ENCODE measurements at places on chromosomes 16 and 17.

GRCh38 chr17:48598736-48599135 is 5.2 kb upstream of the HOXB5 start:
- DNase-seq: no peak
- peaks cover 74% of the 10 kb centered on the region for H3K27me3 ChIP-seq
- H3K27ac ChIP-seq: no peak overlapping the region
- H3K36me3 ChIP-seq: no peaks in the 10 kb centered on the region
- H3K4me3 ChIP-seq: no peak overlapping the region
- peaks cover 27% of the 10 kb centered on the region for H3K4me1 ChIP-seq

DNA sequence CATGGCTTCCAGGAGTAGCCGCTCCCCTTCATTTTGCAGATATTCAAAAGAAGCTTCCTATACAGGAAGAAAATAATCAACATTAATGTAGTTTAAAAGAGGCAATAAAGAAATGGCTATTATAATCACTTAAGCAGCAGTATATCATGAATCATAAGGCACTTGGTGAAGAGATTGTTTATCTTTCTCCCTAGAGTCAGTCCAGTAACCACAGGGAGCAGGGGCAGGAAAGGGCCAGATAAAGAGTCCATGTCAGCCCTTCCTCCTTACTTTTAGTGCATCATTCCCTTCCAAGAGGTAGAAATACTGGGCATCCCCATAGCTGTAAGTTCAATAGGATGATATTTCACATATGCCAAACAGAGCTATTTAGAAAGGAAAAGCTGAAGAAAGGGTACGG is 184.6 kb upstream of the C17orf78 start:
- no peaks in the 10 kb centered on the region for H3K27me3 ChIP-seq
- no peak overlapping the region for H3K4me3 ChIP-seq
- no peaks in the 10 kb centered on the region for H3K36me3 ChIP-seq
- H3K27ac ChIP-seq: no peak overlapping the region

- no peaks in the 10 kb centered on the region for H3K27me3 ChIP-seq
- peak overlapping the region; percentile 90 for H3K4me3 ChIP-seq
- H3K36me3 ChIP-seq: peaks cover 10% of the 10 kb centered on the region
Measured at GRCh38 chr17:50866950-50867362, 802 bp upstream of the TOB1 start.

GRCh38 chr17:39092692-39093230 is 58.7 kb downstream of the PLXDC1 start:
- peak overlapping the region; percentile 20 for H3K4me3 ChIP-seq
- H3K27ac ChIP-seq: peak overlapping the region; percentile 43
- H3K4me1 ChIP-seq: peaks cover 66% of the 10 kb centered on the region
- DNase-seq: no peak
- H3K27me3 ChIP-seq: no peaks in the 10 kb centered on the region
- H3K36me3 ChIP-seq: no peaks in the 10 kb centered on the region

DNA sequence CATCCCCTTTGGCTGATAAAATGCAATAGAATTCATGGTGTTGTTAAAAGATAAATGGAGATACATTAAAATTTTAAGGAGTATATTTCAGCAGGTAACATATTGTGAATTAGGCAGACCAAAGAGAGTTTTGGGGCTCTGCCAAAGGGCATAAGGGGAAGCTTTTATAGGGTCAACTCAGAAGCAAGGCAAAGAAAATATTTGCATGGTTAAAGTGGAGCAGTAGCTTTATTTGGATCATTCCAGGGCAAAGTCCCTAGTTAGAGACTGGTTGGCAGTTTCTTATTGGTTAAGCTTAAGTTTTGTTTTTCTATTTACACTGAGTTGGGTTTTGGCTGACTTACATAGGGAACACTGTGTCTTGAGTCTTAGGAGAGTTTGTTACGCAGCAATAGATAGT is 75.1 kb upstream of the CA10 start:
- no peak for DNase-seq
- no peaks in the 10 kb centered on the region for H3K4me1 ChIP-seq
- no peaks in the 10 kb centered on the region for H3K27me3 ChIP-seq
- no peak overlapping the region for H3K4me3 ChIP-seq
- no peaks in the 10 kb centered on the region for H3K36me3 ChIP-seq

DNA sequence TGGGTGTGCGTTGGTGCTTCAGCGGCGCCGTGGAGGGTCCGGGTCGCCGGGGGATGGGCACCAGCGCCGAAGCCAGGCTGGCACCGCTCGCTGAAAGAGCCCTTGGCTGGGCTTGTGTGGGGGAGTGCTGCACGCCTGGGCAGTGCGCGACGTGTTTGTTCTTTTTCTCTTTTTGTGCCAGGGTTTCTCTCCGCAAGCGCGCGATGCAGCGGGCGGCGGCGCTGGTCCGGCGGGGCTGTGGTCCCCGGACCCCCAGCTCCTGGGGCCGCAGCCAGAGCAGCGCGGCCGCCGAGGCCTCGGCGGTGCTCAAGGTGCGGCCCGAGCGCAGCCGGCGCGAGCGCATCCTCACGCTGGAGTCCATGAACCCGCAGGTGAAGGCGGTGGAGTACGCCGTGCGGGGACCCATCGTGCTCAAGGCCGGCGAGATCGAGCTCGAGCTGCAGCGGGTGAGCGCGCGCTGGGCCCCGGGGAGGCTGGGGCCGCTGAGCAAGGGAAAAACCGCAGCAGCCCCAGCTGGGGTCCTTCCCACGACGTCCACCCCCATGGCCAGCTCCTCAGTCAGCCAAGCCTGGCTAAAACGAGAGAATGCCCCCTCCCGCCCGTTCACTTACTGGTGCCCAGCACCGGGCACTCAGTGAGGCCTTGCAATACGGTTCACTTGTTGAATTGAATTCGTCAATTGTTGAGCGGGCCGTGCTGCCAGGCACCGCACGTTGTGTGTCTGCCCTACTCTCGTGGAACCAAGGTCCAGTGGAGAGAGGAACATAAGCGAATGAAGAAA is 541 bp downstream of the GPT2 start:
- H3K4me1 ChIP-seq: peaks cover 7% of the 10 kb centered on the region
- H3K27me3 ChIP-seq: no peaks in the 10 kb centered on the region
- no peaks in the 10 kb centered on the region for H3K36me3 ChIP-seq
- no peak for DNase-seq

- no peaks in the 10 kb centered on the region for H3K27me3 ChIP-seq
- no peak overlapping the region for H3K4me3 ChIP-seq
- no peaks in the 10 kb centered on the region for H3K4me1 ChIP-seq
- no peaks in the 10 kb centered on the region for H3K36me3 ChIP-seq
- no peak overlapping the region for H3K27ac ChIP-seq
- DNase-seq: no peak
Measured at GRCh38 chr16:47983999-47984580, 171.7 kb downstream of the ABCC12 start.

DNA sequence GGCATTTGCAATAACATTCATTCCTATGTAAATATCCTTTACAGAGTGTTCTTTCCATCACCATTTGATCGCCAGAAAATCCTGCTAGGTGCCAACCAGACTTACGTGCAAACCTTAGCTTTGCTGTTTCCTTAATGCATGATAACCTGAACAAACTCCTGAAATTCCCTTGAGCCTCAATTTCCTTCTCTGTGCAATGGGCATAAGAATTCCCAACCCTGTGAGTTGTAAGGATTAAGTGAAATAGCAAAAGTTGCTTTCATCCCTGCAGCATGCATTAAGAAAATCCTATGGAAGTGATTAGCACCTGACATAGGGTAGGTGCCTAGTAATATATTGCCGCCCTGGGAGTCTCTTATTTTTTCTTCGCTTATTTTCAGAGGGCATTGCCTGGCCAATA is 272.7 kb downstream of the MAF start:
- H3K4me1 ChIP-seq: no peaks in the 10 kb centered on the region
- H3K27me3 ChIP-seq: no peaks in the 10 kb centered on the region
- no peak overlapping the region for H3K27ac ChIP-seq

- DNase-seq: no peak
- no peak overlapping the region for H3K4me3 ChIP-seq
- H3K4me1 ChIP-seq: peaks cover 14% of the 10 kb centered on the region
- H3K27me3 ChIP-seq: no peaks in the 10 kb centered on the region
- peaks cover 4% of the 10 kb centered on the region for H3K36me3 ChIP-seq
Measured at GRCh38 chr16:69463876-69464275, 39.5 kb downstream of the CYB5B start.

DNA sequence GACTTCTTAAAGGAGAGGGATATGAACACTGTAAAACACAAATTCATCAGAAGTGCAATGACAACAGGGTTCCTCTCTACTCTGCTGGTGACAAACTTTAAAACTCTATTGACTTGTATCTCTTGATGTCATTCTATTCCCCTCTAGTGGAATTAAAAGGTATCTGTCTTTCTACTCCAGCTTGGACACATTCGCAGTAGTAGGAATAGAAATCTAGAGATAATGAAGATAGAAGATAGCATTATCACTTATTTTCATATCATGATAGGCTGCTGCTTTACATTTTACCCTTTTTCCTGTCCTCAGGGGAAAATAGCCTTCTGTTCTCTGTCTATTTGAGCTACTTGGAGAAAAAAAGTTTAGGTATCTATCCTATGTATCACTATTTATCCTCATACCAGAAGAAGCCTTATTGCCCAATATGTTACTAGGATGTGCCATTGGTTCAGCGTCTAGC is 209.6 kb upstream of the CACNG5 start:
- no peak overlapping the region for H3K27ac ChIP-seq
- H3K36me3 ChIP-seq: no peaks in the 10 kb centered on the region
- DNase-seq: no peak
- no peaks in the 10 kb centered on the region for H3K4me1 ChIP-seq
- no peak overlapping the region for H3K4me3 ChIP-seq
- no peaks in the 10 kb centered on the region for H3K27me3 ChIP-seq

GRCh38 chr16:3264137-3265036 is 8.0 kb upstream of the MEFV start:
- no peaks in the 10 kb centered on the region for H3K27me3 ChIP-seq
- peak; percentile 88 for DNase-seq
- peaks cover 13% of the 10 kb centered on the region for H3K4me1 ChIP-seq

DNA sequence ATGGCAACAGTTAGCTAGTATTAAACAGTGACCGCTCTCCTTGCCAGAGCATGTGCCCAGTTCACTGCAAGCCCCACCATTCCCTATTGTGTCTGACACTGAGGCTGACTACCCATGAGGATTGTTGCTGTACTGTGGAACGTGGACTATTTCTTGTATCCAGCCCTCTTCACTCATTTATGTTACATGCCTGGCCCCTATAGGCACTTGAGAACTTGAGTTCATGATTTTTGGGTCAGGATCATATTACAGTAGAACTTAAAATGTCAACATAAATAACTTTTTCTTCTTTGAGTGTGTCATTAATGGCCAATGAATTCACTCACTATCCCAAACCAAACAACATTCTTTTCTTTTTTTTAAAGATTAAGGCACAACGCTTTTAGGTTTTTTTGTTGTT is 55.7 kb downstream of the LYRM1 start:
- H3K36me3 ChIP-seq: no peaks in the 10 kb centered on the region
- no peak overlapping the region for H3K4me3 ChIP-seq
- H3K4me1 ChIP-seq: no peaks in the 10 kb centered on the region
- no peak for DNase-seq
- no peaks in the 10 kb centered on the region for H3K27me3 ChIP-seq

- H3K36me3 ChIP-seq: no peaks in the 10 kb centered on the region
- H3K27ac ChIP-seq: no peak overlapping the region
- DNase-seq: no peak
- H3K27me3 ChIP-seq: no peaks in the 10 kb centered on the region
- H3K4me1 ChIP-seq: peaks cover 2% of the 10 kb centered on the region
Measured at GRCh38 chr17:64326030-64326419, 63.0 kb upstream of the TEX2 start.

DNA sequence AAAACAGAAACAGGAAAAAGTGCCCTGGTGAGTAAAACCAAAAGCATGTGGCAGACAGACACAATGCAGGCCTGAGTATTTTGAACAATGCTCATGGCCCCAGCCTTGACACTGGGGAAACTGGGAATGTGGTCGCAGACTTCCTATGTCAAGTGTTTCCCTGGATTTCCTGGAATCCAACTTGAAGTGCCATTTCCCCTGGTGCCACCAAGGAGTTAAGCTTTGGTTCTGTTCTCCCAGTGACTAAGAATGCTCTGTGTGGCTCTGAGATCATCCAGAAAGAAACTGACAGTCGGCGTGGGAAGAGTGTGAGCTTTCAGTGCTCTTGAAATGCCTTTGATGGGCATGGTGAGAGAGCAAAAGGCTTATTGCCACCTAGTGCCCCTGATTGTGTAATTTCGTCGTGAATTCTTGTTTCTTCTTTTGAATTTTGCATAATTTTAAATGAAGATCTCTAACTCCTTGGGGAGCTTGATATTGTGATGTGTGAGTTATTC is 96.0 kb downstream of the YPEL2 start:
- DNase-seq: no peak
- no peak overlapping the region for H3K27ac ChIP-seq
- H3K4me1 ChIP-seq: no peaks in the 10 kb centered on the region
- H3K27me3 ChIP-seq: no peaks in the 10 kb centered on the region

DNA sequence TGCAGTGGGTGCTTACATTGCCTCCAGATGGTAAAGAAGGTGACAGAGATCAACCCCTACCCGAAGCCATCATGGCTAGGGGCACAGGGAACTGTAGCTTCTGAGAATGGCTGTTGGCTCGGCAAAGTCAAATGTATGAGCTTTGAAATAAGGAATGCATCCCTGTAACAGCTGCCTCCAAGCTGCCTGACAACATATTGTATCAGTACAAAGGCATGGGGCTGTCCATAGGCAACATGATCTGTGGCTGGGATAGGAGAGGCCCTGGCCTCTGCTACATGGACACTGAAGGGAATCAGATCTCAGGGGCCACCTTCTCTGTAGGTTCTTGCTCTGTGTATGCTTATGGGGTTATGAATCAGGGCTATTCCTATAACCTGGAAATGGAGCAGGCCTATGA is 119.2 kb upstream of the NETO2 start:
- no peak overlapping the region for H3K4me3 ChIP-seq
- no peak for DNase-seq
- no peaks in the 10 kb centered on the region for H3K4me1 ChIP-seq
- H3K27ac ChIP-seq: no peak overlapping the region
- H3K27me3 ChIP-seq: no peaks in the 10 kb centered on the region
- H3K36me3 ChIP-seq: peaks cover 11% of the 10 kb centered on the region

GRCh38 chr17:77316191-77316641 is 175.4 kb downstream of the SEC14L1 start:
- H3K36me3 ChIP-seq: no peaks in the 10 kb centered on the region
- H3K27me3 ChIP-seq: no peaks in the 10 kb centered on the region
- no peak overlapping the region for H3K27ac ChIP-seq
- peaks cover 15% of the 10 kb centered on the region for H3K4me1 ChIP-seq
- H3K4me3 ChIP-seq: no peak overlapping the region

- no peak for DNase-seq
- no peaks in the 10 kb centered on the region for H3K27me3 ChIP-seq
- peaks cover 3% of the 10 kb centered on the region for H3K4me1 ChIP-seq
- H3K36me3 ChIP-seq: peaks cover 22% of the 10 kb centered on the region
Measured at GRCh38 chr16:57256601-57257395, 11.7 kb downstream of the ARL2BP start.

DNA sequence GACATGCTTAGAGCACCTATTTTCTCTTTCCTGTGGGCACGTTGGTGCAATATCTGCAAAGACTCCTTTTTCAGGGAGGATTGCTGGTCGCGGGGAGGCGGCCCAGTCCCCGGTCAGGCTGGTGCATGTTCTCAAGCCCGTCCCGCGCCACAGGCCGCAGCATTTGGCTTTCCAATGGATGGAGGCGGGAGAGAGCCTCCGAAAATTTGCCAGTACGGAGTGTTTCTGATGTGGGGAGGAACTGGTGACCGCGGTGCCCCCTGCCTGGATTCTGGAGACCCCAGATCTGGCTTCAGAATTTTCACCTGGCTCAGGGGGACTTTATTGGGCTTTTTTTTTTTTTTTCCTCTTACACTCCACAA is 2.3 kb downstream of the CMIP start:
- peaks cover 29% of the 10 kb centered on the region for H3K4me1 ChIP-seq
- H3K4me3 ChIP-seq: peak overlapping the region; percentile 81
- H3K36me3 ChIP-seq: no peaks in the 10 kb centered on the region
- H3K27ac ChIP-seq: peak overlapping the region; percentile 66
- DNase-seq: no peak

All from effector memory CD4-positive, alpha-beta T cell (primary cell).